ENCODE measurements at places on chromosomes 12 and 14. TPM values are rescaled to one million over a fixed set of nuclear protein-coding genes. Genes with fewer than 3 reads are reported as not detected.

- no peak for DNase-seq
Measured at GRCh38 chr14:76085358-76085757, 66.4 kb upstream of the GPATCH2L start.

GRCh38 chr12:122983789-122984515 is 3.5 kb downstream of the ARL6IP4 start:
- no peak for DNase-seq

DNA sequence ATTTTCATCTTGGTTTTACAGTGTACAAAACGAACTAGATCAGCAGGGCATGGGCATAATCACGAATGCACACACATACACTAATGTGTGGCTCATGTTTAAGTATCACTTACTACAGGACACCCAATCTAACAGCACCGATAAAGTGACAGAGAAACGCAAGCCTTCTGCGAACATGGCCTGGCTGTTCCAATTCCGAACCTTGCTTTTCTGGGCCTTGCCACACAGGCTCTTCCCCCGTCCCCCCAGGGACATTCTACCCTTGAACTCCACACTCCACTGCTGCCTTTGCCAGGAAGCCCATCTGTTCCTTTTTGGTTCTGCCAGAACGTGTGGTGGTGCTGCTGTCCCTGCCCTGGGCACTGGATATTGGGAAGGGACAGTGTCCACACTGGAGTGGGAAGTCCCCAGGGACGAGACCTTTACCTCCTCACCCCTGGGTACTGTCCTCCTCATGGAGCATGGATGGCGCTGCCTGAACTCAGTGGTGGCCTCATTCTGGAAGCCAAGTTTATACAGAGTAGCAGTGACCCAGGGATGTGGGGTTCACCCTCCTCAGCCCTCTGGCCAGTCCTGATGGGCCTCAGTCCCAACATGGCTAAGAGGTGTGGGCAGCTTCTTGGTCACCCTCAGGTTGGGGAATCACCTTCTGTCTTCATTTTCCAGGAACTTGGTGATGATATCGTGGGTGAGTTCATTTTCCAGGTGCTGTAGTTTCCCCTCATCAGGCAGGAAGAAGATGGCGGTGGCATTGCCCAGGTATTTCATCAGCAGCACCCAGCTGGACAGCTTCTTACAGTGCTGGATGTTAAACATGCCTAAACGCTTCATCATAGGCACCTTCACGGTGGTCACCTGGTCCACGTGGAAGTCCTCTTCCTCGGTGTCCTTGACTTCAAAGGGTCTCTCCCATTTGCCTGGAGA is 7.9 kb downstream of the SERPINA1 start:
- no peak for DNase-seq

DNA sequence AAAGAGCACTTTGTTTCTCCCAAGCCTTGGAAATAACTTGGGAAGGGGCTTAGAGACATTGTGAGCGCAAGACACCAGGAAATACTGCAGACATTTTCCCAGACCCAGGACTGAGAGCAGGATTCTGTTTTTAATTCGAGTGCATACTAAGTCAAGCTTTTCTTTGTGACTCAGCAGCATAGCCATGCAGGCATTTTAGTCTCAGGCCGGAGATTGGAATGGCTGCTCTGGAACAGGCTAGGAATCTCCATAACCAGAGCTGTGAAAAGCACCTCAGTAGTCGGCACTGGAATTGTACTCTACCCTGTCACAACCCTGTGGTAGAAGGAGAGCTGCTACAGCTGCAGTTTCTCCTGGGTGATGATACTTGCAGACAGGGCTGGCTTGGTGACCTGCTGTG is 28.9 kb upstream of the GARIN6 start:
- no peak for DNase-seq

DNA sequence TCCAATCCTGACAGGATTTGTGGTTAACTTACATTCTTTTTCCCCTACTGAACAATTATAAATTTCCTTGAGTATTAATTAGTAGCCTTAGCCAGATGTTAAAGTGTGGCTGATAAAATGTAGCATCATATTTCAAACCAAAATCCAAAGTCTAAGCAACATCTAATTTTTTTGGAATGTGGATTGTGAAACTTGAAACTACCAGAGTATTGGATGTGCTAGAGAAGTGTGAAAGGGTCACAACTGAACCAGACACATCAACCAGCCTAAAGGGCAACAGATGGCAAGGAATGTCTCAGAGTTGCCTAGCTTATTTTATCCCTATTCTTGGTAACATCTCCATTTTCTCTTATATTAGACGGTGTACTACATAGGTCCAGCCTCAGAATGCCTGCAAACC is 153.1 kb upstream of the DCN start:
- no peak for DNase-seq

DNA sequence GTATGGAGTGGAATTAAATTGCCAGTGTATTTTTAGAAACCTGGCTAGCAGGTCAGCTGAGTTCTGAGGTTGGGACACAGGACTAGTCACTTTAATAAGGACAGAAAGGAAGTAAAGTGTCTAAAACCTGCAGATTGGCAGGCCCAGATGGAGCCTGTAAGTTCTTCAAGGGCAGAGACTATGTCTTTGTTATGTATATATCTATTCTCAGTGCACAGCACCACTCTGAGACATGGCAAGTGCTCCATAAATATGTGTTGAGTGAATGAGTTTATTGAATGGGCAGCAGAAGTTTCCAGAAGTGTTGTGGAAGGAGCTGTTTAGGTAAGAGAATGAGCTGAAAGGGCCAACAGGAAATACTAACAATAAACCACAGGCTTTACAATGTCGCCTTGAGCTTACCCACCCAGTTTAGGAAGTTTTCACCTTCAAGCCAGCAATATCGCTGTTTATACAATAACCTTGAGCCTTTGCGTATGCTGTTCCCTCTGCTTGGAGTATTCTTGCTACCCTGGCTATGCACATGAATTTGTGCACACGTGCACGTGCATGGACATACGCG is 109.5 kb upstream of the TMPO start:
- no peak for DNase-seq

- DNase-seq, result no peak
Measured at GRCh38 chr14:35213143-35213788, 78.9 kb upstream of the PSMA6 start.

- no peak for DNase-seq
Measured at GRCh38 chr14:64549791-64550620, at the start of gene PPP1R36. PPP1R36 (plus strand) TSS chr14:64549961; CDS start chr14:64549998, 37 bp downstream.

DNA sequence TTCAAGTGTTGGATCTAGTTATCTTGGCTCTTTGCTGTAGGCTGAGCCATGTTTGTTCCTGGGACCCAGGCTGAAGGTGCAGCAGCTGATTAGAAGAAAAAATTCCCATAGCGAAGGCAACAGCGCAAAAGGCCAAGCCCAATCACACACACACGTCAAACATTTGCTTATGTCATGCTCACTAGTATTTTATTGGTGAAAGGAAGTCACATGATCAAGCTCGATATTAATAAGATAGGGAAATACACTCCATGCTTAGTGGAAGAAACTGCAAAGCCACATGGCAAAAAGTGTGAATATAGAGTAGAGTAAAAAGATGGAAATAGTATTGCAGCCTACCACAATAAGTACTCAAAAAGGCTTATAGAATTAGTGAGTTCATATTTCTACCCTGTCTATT is 373.5 kb upstream of the FAR2 start:
- DNase-seq, result no peak

- no peak for DNase-seq
Measured at GRCh38 chr14:23632461-23633159, 3.6 kb upstream of the DHRS2 start.

PTPRO gene
- 1.3 TPM for total RNA-seq

GRCh38 chr12:55684761-55685370 is 22.8 kb downstream of the ITGA7 start:
- DNase-seq, result no peak

- DNase-seq, result no peak
Measured at GRCh38 chr14:21347201-21347600, 36.6 kb downstream of the SUPT16H start.

DNA sequence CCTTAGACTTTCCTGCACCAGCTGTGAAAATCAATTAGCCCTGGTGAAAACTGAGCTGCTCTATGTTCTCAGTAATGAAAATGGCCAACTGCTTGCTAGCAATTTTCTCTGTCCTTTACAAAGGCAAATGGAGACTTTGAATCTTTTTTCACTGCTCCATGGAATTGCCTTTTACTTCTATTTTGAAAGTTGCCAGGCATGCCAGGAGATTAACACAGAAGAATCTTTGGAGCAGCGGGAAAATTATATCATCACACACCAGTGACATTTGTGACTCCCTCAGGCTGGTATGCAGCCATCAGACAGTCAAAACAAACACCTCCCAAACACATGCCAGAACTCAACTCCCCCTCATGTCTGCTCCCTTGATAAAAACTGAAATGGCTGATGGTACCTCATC is 872.0 kb upstream of the FLRT2 start:
- no peak for DNase-seq

DNA sequence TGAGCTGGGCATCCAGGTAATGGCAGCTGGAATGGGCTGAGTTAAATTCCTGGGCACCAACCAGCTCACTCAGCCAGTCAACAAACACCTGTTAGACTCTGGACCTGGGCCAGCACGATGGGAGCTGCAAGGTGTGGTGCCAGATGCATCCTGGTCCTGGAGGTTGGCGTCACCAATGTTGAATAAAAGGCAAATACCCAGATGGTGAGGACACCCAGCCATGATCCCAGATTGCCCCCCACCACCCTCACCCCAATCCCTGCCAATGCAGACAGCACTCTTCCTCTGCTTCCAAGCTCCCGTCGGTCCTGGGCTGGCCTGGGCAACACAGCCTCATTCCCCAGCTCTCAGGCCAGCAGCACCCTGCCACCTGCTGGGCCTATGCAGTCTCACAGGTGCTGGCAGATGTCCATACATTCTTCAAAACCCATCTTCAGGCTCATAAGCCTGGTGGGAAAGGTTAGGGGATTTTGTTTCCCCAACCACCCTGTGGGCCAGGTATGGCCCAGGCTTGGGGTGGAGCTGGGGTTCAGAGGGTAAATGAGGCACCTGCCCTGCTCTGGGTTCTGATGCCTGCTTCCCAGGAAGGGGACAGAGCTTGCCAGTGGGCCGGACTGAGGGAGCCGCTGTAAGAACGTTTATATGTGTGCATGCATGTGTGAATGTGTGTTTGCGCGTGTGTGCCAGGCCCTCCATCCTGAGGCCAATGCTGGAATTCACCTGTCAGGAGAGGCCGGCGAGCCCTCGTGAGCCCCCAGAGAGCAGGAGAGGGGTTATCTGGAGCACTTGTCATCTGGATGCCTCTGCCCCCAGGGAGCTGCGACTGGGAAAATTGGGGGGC is 58.0 kb downstream of the LGMN start:
- DNase-seq, result no peak
